Astrocyte (in vitro differentiated cells and primary cell): ENCODE measurements at places on chromosomes 3 and 15. TPM values are rescaled to one million over a fixed set of nuclear protein-coding genes. Genes with fewer than 3 reads are reported as not detected.
A peak's percentile ranks its signal among the peaks of the same experiment; 100 is the strongest.

Gene CHRD
- 3.4 and 5.6 TPM in 2 replicates for total RNA-seq

DNA sequence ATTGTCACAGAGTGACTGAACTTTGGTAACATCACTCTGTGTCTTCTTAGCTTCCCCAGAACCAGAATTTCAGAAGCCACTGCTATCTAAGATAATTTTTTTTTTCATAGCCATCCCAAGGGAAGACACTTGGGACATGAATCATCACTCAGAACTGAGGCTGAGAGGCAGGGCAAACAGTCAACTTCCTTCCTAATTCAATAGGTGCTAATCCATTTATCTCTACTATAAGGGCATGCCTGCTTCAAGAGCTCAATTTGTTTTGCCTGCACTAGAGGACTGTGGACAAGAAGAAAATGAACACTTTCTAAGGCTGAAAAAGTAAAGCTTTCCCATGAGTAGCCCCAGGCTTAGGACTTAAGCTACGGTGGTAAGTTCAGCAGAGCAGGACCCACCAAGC is 56.7 kb upstream of the MYRIP start:
- DNase-seq, result no peak

Gene CFAP91
- 0.16 TPM in 1 of 2 replicates, not detected in the other for total RNA-seq

Gene SLC28A1
- total RNA-seq, result not detected in 2 replicates

Gene COPS2
- 94.3 and 99.2 TPM in 2 replicates for total RNA-seq

GRCh38 chr3:146507331-146508120 is 36.9 kb downstream of the PLSCR1 start:
- no peak for DNase-seq

GRCh38 chr3:142028243-142028777 is 121.0 kb downstream of the TFDP2 start:
- peak; percentile 91 for DNase-seq

Gene ARGFX
- total RNA-seq, result not detected in 2 replicates

DNA sequence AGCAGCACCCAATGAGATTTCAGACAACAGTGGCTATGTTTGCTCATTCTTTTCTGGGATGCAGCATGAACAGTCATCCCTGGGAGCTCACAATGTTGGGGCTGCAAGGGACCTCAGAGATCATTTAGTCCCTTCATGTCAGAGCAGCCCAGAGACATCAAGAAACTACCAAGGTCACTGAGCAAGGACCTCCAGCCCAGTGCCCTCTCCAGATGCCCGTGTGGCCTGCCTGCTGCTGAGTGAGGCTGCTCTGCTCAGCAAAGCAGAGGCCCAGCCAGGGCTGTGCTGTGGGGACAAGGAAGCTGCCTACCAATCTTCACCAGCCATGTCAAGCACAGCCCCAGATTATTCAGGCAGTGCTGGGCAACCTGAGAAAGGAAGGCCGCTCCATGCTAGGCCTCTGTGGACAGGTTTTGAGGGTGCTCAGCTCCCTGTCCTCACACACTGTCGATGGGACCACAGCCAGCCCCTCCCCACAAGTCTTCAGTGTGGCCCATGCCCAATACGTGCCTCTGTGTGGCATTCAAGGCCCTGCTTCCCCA is 99.7 kb downstream of the DAPK2 start:
- no peak for DNase-seq

GRCh38 chr3:124316034-124316287 is 324.0 kb upstream of the ROPN1 start:
- DNase-seq, result no peak

GRCh38 chr3:48891606-48892005 is 7.1 kb downstream of the SLC25A20 start:
- DNase-seq, result no peak

Gene GABRR3
- total RNA-seq, result not detected in 2 replicates

DNA sequence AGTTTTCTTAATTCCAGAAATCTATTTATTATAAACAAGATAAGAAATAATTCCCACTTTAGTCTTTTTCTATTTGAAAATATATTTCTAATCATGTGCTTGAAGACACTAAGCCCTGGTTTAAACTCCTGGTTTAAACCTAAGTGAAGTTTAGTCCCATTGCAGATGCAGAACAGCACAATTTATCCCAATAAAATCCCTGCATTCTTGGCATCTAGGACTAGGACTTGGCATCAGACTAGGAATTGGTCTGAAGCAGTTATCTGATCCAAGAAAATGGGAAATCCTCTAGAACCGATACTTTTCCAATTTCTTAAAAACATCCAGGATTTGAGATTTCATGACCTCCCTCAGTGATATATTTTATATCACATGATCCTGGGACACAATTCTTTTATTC is 168.8 kb upstream of the VEPH1 start:
- DNase-seq, result no peak

GRCh38 chr3:51891242-51892039 is 11.7 kb downstream of the IQCF1 start:
- DNase-seq, result no peak

Gene GOLGA8H
- 0.32 and 0.34 TPM in 2 replicates for total RNA-seq

- DNase-seq, result no peak
Measured at GRCh38 chr15:74543583-74543982, 2.6 kb downstream of the ARID3B start.

GRCh38 chr3:127697551-127698240 is 24.9 kb downstream of the ABTB1 start:
- peak; percentile 70 for DNase-seq

GRCh38 chr3:109023656-109024254 is 70.1 kb upstream of the GUCA1C start:
- peak; percentile 25 for DNase-seq

Gene CHST13
- not detected in 2 replicates for total RNA-seq

DNA sequence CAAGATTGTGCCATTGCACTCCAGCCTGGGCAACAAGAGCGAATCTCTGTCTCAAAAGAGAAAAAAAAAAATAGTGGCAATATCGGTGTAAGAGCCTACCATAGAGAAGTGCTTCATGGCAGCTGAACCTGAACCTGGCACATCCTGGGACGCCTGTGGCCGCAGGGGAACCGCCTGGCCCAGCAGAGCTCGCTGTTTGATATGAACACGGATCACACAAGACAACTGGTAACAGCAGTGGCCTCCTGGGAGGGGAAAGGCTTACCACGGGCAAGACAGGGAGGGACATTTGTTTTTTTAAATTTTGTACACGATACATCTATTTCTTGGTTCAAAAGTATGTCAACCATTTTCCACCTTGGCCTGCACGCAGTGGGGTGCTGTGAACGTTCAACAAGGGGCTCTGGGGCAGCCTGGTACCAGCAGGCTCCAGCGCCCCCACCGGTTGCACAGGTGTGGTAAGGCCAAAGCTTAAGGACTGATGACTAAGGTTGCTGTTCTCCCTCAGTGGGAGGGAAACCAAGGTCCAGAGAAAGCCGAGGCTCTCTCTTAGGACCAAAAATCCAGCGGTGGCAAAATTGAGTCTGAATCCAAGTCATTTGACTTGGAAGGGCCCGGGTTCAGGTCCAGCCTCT is 21.7 kb upstream of the EPHB3 start:
- DNase-seq, result no peak

- DNase-seq, result peak; percentile 90
Measured at GRCh38 chr3:184712248-184713039, 580 bp upstream of the MAGEF1 start.

Gene FXR1
- total RNA-seq, result 173 and 182 TPM in 2 replicates

Gene TMEM207
- not detected in 2 replicates for total RNA-seq

DNA sequence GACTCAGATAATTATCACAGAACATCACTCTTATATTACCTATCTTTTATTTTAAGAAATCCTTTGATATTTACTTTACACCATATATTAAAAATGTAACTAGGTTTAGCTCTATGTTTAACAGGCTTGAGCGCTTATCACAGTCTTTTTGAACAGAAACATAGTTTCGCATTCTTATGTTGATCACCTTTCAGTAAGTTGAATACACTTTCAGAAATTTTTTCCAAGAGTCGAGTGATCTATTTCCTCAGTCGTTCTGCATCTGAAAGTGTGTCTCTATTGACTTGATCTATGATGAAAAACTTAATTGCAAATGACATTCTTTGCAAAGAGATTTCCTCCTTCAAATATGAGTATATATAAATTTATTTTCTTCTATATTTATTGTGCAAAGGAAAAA is 516.6 kb upstream of the KCNMB2 start:
- no peak for DNase-seq
